ENCODE measurements at places on chromosomes 1 and 21.

DNA sequence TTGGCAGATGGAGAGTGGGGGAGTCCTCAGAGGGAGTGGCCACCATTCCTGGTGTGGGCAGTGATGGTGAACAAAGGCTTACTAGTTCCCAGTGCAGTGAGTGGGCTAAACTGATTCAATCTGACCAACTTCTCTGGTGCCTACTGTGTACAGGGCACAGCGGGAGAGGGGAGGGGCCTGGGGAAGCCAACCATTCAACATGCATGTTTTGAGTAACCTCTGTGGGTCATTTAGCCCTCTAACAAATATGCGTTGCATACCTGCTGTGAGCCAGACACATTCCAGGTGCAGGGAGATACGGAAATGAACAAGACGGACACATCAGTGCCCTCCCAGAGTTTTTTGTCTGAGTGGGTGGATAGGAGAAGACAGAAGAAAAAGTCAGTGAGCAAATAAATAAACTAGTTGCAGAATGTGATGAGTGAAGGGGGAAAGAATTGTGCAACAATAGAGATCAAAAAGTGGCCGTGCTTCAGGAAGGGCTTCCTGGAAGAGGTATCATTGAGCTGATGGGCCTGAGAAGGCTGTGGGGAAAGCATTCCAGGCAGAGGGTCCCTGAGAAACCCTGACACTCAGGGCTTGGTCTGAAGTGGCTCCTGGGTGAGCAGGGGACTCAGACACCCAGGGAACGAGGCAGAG lies 78.8 kb downstream of the EPHB2 start:
- DNase-seq = no peak

DNA sequence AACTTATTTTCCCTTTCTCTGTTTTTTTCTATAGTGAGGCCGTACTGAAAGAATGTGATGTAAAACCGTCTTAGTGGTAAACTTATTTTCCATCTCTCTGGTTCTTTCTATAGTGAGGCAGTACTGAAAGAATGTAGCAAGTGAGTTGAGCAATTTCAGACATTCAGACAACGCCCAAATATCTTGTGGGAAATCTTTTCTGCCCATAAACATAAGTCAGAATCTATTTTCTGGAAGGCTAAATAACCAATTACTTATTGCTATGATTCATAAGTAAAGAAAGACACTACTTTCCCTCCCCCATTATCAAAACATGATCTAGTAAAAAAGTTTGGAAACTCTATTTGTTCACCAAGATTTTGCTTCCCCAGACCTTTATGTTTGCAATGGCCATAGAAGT lies 18.8 kb upstream of the SCCPDH start:
- DNase-seq = no peak

DNA sequence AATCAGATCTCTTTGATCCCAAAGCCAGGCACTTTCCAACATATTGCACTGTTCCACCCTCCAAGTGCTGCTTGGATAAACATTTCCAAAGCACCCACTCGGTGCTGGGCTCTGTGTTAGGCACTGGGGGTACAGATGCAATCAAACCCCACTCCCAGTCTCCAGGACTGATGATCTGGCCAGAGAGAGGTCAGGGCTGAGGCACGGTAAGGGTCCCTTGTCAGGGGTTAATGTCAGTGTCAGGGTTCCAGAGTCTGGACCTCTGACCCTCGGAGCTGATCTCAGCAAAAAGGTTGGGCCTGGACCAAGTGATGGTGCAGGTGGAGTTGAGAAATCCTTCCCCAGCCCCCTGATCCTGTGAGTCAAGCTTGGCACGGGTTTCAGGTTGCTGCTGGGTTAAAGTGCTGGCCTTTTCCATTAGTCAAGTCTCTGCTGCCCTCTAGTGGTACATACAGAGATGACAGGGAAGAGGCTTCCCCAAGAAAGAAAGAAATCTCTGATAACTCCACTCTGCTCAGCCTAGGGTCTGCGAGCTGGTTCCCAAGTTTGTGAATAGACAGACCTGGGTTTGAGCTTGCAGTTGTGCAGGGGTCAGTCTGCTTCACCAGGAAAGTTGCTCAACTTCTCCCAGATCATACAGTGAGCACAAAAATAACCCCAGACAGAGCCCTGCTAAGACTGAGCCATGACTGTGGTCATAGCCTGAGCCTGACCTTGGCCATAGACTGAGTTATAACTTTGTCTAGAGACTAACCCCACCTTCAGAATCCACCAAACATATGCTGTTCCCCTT lies 74.6 kb downstream of the DMRTA2 start:
- DNase-seq = peak; percentile 70

DNA sequence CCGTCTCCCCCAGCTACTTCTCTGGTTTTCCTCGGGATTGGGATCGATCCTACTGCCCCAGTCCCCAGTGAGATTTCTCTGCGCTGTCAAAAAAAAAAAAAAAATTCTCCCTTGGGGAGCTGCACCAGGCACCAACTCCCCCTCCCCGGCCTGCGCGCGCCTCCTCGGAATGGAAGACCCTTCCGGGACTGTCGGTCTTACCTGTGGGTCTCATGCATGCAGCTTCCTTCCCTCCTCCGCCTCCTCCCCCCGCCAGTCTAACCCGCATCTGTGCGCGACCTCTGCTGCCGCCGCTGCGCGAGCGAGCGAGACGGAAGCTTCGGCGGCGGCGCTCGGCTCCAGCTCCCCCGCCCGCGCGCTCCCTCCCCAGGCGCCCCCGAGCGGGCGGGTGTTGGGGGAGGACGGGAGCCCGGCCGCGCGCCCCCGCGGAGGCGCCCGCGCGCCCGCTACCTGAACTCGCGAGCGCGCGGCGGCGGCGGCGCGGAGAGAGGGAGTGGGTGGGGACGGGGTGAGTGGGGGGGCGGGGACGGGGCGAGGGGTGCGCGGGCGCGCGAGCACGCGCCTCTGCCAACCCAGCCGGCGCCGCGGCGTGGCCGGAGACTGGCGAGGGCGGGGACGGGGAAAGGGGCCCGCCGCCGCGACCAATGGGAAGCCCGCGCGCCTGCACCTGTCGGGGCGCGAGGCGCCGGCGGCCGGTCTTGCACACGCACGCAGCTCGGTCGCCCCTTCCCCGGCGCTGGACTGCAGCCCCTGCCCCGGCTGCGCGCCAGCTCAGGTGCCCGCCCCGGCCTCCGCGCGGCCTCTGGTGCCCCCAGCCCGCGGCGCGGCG lies at the start of gene SUSD4:
Gene SUSD4 (minus strand): TSS at position 321 of the 829 bp plus-strand sequence. CDS start 751 bp downstream, outside the sequence.
- peak; percentile 95 for DNase-seq

DNA sequence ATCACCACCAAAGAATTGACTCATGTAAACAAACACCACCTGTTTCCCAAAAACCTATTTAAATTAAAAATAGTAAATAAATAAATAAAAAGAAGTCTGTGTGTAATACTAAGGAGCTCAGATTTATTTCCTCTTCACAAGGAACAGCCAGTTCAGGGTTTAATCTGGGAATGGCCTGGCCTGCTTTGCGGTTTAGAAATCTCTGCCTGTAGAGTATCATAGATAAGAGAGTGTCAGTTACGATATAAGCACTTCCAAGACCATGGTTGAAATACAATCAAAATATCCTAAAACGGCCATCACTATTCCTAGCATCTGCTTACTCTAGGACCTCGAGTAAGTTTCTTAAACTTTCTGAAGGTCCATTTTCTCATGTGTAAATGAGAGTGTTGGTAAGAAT lies 274.4 kb downstream of the PLPP3 start:
- no peak for DNase-seq

DNA sequence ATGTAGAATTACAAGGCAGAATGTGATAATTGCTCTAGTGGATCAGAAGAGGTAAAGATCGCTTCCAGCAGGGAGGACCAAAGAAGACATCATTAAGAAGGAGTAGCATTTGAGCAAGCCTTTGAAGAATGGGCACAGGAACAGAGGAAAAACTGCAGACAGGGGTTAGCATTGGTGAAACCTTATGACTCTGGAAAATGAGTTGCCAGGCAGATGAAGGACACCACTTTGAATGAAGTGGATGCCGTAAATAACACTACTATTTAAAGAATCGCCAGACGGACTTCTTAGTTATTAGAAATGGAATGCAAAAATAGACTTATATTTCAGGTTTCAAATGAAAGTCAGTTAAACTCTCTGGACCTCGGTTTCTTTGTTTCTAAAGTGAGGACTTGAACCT lies 727.7 kb downstream of the USP25 start:
- peak; percentile 32 for DNase-seq

GRCh38 chr1:28534671-28535070 lies 18.2 kb upstream of the TRNAU1AP start:
- DNase-seq = no peak

- DNase-seq = no peak
These were observed 417.6 kb downstream of the NPHP4 start for GRCh38 chr1:5574641-5575040.

GRCh38 chr1:58206749-58207148 lies 339.8 kb downstream of the OMA1 start:
- DNase-seq = no peak

DNA sequence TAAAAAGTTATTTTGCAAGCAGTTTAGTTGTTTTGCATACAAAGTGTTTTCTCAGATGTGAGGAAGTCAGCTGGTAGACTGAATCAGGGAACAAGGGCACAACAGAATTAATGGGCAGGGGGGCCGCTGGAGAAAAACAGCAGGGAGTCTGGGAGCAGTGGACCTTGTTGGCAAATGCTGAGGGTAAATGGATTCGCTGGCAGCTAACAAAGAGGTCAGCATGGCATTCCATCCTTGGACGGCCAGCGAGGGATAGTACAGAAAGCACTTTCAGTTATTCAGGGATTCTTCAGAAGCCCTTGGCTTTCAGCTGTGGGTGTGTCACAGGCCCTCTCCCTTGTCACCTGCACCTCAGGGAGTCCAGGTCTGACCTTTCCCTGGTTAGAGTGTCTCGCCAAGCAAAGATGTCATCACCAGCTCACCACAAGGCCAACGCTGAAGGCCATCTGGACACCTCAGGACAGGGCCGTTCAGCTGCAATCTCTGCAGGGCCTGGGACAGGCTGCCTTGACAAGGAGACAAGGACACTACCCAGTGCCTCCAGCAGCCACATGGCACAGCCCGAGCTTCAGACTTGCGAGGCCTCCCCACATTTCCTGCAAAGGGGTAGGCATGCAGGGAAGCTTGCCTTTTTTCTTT lies 90.4 kb downstream of the KCNN3 start:
- no peak for DNase-seq

- DNase-seq = no peak
These were observed 108.2 kb downstream of the NBPF12 start for GRCh38 chr1:147046189-147046862.

GRCh38 chr1:43274804-43275180 lies 5.0 kb downstream of the TMEM125 start:
- no peak for DNase-seq

DNA sequence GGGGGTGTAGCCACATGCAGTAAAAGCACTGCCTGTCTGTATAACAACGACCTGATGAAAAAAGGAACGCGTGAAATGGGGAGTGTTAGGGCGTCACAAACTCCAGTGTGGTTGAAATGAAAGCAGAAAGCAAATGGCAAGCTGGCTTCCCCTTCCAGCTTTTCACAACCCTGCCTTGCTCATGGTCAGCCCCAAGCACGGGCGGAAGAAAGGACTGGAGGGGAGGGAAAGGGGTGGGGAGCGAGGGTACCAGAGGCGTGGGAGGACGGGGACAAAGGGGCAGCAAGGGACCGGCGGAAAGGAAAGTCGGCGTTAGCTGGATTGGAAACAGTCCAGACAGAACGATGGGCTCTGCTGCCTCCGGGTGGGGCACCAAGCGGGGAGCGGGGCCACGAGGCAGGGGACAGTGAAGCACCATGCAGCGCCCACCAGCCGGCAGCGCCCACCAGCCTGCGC lies 9.6 kb downstream of the VPS26C start:
- DNase-seq = peak; percentile 68

DNA sequence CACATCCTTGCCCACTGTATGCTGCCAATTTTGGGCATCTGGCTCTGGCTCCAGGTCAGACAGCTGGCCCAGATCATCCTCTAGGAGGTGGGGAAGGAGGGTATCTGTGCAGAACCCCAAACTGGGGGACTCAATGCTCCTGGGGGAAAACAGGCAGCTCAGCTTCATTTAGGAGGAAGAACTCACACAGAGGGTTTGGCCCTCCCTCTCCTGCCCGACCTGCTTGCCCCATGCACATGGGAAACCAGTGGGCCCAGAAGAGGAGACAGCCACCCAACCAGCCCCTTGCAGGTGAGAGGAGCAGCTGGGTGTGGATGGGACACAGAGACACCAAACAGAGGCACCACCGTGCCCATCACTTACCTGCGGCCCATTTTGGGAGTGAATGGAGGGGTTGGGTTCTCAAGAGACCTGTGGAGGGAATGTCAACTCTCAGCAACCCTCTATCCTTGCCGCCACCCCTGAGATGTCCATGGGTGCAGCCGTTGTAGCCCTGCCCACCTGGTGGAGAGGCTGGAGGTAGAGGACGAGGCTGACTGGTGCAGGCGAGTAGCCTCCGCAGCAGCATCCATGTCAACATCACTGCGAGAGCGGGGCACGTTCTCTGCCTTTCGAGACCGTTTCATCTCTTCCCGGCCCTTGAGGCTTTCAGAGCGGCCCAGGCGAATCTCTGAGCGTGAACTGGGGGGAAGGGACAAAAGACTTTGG lies 27.5 kb downstream of the LRRC71 start:
- no peak for DNase-seq

DNA sequence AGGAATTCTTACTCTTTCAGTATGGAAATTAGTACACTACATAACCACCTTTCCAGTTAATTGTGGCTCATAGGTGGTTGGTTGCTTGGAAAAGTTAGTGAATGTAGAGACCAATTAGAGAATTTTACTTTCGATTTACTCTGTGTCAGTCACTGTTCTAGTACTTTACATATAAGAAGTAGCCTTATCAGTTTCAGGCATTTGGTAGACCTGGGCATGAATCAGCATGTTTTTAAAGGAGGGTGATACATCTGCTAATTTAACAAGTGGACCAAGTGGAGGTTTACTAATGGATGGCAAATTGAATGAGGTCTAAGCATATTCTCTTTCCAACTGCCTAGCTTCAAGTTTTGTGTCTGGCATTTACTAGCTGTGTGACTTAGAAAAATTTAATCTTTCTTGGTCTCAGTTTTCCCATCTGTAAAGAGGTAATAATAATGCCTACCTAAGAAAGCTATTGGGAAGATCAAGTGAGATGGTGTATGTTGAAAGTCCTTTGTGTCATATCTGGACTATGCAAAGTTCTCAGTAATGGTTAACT lies 1158.6 kb downstream of the PLA2G4A start:
- no peak for DNase-seq

DNA sequence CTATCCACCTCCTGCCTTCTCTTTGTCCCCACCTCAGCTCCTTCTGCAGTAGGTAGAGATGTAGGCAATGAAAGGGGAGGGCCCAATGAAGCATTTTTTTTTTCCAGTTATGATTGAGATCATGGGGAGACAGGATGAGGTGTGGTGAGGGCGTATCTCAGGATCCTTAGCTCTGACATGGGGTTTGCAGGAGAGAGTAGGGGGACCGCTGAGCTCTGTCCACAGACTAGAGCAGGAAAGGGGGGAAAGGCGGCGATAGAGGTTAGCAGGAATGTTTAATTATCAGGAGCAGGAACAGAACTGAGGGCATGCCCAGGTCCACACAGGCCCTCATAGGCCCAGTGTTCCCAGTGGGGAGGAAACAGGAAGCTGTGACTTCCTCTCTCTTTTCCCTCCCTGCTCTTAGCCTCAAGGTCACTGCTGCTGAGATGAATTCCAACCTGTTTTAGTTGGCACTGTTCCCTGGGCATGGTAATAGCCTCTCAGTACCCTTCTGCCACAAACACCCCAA lies 901 bp upstream of the RXFP4 start:
- DNase-seq = no peak

GRCh38 chr1:218538341-218538740 lies 193.2 kb downstream of the TGFB2 start:
- DNase-seq = no peak

GRCh38 chr1:113013823-113014222 lies 57.8 kb upstream of the SLC16A1 start:
- DNase-seq = no peak

GRCh38 chr1:117643601-117644000 lies 37.8 kb downstream of the TENT5C start:
- no peak for DNase-seq

GRCh38 chr1:148160048-148160342 lies 7.9 kb upstream of the NBPF11 start:
- no peak for DNase-seq

Data from NCI-H2227 treated with DMSO at 0.1 percent for 48 hours (cell line).